Right renal pelvis (tissue), 4 donors: ENCODE measurements at places on chromosomes 11 and 22. TPM values are rescaled to one million over a fixed set of nuclear protein-coding genes. Genes with fewer than 3 reads are reported as not detected.

DNA sequence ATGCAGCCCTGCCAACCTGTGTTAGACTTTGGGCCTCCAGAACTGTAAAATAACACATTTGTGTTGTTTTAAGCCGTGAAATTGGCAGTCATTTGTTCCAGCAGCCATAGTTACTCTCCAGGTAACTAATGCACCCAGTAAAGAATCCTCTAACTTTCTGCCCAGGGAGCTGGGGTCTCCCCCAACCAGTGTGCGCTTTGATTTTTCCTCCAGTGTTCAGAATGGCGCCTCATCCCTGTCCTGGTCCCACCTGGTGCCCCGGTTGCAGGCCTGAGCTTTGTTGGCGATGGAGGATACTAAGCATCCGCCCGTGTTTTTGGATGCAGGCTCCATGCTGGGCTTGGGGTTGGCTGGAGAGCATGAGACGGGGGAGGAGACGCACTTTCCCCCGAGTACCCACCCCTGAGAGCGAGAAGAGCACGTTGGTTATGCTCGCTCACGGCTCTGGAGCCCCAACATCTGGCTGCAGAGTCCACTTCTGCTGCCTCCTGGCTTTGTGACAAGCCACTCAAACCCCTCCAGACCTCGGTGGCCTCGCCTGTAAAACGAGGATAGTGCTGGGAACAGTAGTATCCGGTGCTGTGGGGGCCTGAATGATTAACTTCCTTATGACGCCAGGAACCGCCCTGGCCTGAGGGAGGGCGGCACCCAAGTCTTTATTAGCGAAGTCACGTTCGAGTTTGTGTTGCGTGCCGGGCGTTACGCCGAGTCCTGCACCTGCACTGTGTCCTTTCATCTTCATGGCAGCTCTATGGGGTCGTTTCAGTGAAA, 25.8 kb downstream of the MRGPRD start:
- peak; percentile 20 for DNase-seq

- no peak for DNase-seq
Observed at GRCh38 chr11:132555617-132556016, 976.7 kb downstream of the OPCML start.

Gene EXPH5
- polyA plus RNA-seq = 4.2 TPM

Gene SLC15A3
- polyA plus RNA-seq = 21.4 TPM

DNA sequence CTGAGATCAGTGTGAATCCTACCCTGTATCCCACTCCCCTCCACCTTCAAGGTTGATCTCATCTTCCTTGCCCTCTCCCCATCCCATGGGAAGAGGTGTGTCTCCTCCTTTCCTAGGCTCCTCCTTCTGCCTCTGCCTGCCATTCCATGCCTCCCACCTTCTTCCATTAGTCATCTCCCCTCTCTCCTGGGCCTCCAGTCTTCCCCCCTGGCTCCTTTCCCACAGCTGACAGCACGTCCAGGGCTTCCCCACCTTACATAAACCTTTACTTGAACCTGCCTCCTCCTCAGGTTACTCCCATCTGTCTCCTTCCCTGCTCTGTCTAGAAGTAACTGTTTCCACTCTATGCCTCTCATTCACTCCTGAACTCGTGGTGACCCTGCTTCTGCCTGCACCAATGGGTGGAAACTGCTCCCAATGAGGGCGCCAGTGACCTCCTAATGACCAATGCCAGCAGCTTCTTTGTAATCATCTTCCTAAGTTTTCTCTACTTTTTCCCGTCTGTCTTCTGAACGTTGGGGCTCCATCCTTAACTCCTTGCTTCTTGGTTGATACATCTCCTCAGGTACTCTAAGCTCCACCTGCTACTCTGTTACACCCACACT, 266.9 kb upstream of the NARS2 start:
- no peak for DNase-seq

DNA sequence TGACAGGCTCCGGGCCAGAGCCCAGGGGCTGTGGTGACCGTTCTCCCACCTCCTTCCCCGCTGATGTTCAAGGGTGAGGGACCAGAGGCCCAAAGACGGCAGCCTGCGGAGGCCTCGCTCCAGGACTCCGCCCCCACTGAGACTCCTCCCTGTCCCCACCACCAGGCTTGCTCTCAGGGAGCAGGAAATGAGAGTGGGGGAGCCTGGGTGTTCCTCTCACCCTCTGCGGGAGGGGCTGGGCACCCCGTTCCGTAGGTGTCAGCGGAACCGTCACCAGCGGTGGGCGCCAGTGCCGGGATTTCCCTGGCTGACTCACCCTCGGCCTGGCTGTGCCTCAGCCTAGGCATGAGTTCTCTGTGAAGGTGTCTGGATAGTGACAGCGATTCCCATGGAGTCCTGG, 15.7 kb downstream of the DAGLA start:
- no peak for DNase-seq

DNA sequence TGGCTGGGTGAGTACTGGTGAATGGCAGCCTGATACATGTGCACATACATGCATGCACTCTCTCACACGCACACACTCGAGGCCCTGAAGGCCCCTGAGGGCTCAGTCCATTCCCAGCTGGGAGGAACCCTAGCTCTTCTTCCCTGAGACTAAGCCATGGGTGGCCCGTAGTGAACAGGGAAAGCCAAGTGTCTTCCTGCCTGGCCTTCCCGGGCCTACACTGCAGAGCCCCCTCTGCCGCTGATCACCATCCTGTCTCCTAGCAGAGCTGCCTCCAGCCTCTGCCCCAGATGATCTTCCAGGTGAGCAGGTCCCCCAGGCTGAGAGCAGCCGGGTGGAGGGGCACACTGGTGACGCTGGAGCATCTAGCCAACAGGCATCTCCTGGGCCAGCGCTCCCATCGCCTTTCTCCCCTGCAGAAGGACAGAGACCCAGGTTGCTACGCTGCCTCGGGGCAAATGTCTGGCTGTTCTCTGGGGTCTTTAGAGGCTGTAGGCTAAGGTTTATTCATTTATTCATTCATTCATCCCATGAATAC, 57.3 kb downstream of the CD82 start:
- DNase-seq = no peak

- no peak for DNase-seq
Observed at GRCh38 chr11:117546431-117547194, 219.0 kb downstream of the CEP164 start.

Gene FBLN1
- 95.2 TPM for polyA plus RNA-seq

Gene CHRM4
- 0.28 TPM for polyA plus RNA-seq

DNA sequence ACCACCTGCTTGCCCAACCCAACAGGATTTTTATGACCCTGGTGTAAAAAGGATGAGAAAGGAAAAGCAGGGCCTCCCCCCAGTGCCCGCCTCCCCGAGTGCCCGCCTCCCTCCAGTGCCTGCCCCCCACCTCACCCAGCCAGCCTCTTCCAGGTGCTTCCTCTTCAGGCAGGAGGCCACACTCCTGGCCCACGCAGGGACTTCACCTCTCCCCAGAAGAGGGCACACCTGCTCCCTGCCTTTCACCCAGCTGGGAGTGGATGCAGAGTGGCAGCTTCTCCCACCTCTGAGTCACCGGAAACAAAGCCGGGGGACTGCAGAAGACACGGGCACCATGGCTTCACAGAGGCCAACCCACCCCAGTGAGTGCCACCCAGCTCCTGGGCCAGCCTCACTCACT, 16.1 kb downstream of the CPT1A start:
- no peak for DNase-seq

- DNase-seq = no peak
Observed at GRCh38 chr11:123624974-123625373, 29.4 kb downstream of the SCN3B start.

Gene SLC17A6
- not detected for polyA plus RNA-seq

GRCh38 chr11:101390539-101390938, 193.3 kb downstream of the TRPC6 start:
- no peak for DNase-seq

DNA sequence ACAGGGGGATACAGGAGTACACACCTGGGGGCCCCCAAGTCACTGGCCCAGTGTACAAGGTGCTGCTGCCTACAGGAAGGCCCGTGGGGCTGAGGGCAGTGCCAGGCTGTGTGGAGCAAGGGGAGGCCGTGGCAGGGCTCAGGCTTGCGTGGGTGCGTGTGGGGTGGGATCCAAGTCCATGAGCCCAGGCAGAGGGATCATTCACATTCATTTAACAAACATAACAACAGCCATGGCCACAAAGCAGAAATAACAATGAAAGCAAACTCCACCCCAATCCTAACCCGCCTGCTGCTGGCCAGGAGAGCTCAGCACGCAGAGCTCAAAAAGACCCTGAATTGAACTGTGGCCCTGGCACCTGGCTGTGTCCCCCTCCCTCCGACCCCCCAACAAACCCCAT, 17.0 kb upstream of the SCGB1A1 start:
- no peak for DNase-seq

DNA sequence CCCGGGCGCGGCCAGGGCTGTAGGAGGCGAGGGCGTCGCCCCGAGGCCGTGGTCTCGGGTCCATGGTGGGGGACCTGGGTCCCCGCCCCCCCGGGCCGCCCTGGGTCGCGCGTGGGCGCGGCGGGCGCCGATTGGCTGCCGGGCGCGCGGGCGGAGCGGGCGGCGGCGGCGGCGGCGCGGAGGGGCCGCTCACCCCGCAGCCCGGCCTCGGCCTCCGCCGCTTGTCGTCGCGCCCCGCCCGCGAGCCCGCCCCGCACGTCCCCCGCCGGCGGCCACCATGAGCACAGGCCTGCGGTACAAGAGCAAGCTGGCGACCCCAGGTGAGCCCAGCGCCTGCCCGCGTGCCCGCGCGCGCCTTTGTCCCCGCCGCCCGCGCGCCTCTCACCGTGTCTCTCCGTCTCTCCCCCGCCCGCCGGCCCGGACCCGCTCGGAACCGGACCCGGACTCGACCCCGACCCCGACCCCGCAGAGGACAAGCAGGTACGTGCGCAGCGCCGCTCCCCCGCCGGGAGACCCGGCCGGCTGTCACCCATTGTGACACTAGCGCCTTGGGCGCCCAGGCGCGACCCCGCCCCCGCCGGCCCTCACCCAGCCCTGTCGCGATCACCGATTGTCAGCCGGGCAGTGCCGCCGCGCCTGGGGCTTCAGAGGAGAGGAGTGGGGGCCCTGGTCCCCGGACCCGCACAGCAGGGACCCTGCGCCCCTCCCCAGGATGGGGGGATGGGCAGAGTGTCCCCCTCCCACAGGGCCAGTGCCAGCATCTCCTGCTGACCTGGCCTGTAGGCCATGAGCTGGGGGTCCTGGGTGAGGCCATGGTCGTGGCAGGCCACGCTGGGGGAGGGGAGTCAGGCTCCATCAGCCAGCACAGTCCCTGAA, at the start of gene SEPTIN5:
Gene SEPTIN5 (plus strand): TSS at position 192 of the 876 bp plus-strand sequence. CDS start 86 bp downstream, at position 278.
- no peak for DNase-seq

- DNase-seq = no peak
Observed at GRCh38 chr11:67300756-67301312, 2.5 kb upstream of the SSH3 start.

- no peak for DNase-seq
Observed at GRCh38 chr11:59008947-59009346, 69.7 kb downstream of the GLYATL1 start.

Gene CD248
- polyA plus RNA-seq = 70.8 TPM

Gene KCNA4
- polyA plus RNA-seq = 0.34 TPM

Gene PKNOX2
- 13.5 TPM for polyA plus RNA-seq

- no peak for DNase-seq
Observed at GRCh38 chr11:40924915-40925314, 534.5 kb downstream of the LRRC4C start.

DNA sequence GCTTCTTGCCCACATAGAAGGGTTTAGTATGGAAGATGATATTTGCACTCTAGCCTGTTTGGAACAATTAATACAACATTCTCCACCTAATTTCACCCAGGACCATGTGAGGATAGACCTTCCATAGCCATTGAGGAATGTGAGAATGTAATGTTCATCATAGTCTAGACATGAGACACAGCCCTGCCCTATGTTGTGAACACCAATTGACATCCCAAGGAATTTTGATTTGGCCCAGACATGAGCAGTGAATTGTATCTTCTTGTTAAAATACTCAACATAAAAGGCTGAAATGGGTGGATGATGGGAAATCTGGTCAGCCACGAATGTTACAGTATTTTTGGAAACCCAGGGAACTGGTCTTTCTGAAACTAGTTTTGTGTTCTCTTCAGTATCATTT, 892.3 kb upstream of the CHORDC1 start:
- DNase-seq = no peak

DNA sequence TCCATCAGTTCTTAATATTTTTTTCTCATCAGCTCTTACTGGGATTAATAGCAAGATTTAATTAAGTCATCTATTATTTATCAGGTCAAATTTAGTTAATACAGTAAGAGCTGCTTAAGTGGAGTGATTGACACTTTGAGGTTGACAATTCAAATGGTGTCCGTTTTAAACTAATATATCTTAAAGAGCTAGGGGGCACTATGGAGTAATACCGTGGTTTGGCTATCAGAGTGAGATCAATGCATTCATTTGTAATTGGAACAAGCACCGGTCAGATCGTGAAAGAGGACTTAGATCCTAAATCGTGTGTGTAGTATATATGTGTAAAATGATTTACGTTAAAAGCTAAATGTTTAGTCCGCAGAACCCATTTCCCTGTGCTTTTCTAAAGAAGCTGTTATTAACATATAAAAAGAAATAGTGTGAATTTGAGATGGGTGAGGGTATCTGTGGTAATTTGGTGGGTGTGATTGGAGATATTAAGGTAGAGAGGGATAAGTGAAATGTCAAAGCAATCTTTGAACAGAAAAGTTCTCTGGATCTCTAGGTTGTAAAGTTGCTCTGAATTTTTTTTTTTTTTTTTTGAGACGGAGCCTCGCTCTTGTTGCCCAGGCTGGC, 2.3 kb downstream of the SIK2 start:
- no peak for DNase-seq

Gene SELENOH
- polyA plus RNA-seq = 126 TPM

Gene KCNQ1OT1
- 1.5 TPM for polyA plus RNA-seq

Gene KLHL22
- polyA plus RNA-seq = 32.2 TPM

DNA sequence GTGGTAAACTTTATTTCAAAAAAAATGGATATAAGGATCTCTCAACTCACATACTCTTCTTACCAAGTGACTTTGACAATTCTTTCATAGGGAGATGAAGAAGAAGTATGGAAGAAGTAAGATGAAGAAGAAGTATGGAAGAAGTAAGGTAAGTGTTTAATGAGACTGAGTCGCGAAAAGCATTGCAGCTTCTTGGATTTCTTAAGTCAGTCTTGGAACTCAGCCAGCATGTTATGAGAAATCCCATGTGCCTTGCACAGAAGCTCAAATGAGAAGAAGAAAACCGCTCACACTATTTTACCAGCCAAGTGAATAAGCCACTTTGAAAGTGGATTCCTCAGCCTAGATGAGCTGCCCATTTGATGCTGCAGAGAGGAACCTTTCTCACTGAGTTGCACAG, 332.0 kb upstream of the CCDC179 start:
- no peak for DNase-seq

DNA sequence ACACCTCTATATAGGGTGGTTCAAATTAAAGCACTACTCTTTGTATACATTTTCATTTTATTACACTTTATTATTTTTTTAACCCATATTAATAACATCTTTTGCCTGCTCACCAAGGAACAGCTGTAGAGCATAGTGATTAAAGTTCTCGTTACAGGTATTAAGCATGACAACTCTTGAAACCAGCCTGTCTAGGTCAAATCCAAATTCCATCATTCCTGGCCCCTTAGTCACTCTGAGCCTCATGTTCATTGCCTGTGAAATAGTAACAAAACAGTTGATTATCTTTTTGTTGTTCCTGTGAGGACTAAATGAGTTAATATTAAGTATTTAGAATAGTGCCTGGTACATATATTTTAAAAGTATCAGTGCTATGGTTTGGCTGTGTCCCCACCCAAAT, 334.5 kb downstream of the RAB38 start:
- no peak for DNase-seq
